ENCODE measurements at places on chromosomes 5 and 9.

DNA sequence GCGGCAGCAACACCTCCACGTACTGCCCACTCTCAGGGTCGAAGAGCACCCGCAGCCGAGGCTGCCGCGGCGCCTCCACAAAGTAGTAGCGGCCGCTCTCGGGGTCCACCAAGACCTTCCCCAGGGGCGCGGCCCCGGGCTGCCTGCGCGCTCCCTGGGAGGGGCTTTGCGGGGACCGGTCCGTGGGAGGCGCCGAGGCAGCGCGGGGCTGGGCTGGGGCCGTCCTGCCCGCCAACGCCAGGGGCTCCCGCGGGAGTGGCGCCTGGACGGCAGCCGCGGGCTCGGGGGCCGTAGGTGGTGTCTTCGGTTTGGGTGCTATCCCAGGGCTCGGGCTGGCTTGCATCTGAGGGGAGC, 2.6 kb upstream of the MZB1 start:
- DNase-seq = no peak

- DNase-seq = no peak
Observed at GRCh38 chr9:134386951-134387831, 60.9 kb downstream of the RXRA start.

DNA sequence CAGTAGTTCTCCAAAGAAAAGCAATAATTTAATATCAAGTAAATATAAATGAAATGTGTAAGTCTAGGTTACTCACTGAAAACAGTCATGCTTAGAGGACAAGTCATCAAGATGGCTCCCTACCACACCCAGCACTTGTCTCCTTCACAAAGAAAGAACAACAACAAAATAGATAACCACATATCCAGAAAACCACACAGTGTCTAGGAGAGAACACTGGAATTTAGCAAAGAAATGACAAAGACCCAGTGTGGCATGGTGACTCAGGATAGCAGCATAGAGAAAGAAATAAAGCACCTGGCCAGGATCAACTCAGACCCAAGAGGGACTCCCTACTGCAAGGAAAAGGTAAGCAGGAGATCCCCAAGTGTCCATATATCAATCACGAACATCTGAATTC, 356.2 kb downstream of the TMEM161B start:
- no peak for DNase-seq

GRCh38 chr5:110785356-110785755, 46.5 kb downstream of the SLC25A46 start:
- no peak for DNase-seq

GRCh38 chr9:85262333-85262732, 479.4 kb downstream of the AGTPBP1 start:
- DNase-seq = no peak
